ENCODE measurements at places on chromosomes 1 and 21.

- no peak for DNase-seq
These were observed 231.0 kb upstream of the B3GALT2 start for GRCh38 chr1:193417403-193417802.

DNA sequence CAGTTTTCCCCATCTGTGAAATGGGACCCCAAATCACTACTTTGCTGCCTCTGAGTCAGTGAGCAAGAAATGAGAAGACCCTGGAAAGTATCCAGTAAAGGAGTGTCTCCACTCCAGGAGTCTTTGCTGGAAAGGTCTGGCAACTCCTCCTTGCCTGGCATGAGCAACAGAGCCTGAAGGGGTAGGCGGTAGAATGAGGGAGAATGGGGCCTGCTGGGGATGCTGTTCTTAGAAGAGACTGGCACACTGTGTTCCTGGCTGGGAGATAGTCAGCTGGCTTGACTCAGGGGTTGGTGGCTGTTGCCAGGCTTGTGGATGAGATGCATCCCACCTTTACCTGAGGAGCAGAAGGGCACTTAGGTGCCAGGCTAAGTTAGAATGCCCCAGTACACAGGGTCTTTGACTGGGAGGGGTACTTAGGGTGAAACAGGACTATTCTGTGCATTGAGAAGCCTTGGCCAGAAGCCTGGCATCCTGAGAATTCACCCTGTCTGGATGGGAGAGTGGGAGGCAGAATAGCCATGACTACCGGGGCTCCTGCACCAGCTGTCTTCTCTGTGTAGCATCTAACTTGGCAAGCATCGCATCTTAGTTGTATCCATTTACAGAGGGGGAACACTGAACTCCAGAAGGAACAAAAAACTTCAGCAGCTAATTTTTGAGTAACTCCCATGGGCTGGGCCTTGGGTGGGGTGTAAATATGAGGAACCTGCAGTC lies 2.5 kb downstream of the MFSD2A start:
- no peak for DNase-seq

DNA sequence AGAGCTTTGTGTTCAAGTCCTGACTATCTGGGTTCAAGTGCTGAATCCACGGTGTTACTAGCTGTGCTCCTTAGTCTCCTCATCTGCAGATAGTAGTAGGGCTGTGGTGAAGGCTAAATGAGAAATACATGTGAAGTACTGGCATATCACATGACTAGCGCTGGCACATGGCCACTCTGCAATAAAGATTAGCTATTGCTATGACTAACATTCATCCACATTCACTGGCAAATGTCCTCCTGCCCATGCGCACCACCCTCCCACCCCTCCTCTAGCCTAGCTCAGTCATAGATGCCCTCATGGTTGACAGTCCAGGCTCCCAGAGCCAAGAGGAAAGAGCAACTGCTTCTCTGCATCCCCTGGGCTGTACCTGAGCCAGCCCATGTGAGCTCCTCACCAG lies 8.5 kb upstream of the COL8A2 start:
- DNase-seq, result no peak

- no peak for DNase-seq
These were observed 569.8 kb downstream of the LMO4 start for GRCh38 chr1:87898431-87898830.

DNA sequence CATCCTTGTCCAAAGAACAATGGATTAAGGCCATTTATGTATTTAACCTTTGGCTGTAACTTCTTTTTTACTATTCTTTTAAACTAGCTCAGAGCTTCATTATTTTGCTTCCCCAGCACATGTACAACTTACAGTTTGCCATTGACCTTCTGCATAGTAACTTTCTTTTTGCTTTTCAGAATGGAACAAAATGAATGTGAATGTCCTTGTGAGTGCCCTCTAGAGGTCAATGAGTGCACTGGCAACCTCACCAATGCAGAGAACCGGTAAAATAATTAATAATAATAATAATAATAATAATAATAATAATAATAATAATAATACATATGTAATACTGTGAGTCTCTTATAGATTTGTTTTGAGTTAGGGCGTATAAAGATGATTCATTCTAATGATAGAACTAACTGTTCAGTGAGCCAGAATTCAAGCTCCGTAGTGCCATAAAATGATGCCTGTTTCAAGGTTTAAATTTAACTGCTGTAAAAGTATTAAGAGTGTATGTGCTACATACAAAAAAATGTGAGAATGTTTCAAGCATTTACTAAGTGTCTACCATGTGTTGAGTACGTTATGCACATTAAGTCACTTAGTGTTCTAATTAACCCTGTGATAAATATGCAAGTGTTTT lies 69.0 kb upstream of the RAVER2 start:
- no peak for DNase-seq

DNA sequence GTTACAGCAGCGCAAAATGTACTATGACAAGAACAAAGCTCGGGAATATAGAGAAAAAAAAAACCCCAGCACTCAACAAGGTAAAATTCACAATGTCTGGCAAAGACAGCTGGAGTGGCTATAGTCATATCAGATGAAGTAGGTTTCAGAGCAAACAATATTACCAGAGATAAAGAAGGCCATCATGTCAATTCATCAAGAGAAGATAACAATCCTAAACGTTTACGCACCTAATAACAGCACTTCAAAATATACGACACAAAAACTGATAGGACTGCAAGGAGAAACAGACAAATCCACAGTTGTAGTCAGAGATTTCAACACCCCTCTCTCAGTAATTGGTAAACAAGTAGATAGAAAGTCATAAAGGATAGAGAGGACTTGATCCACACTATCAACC lies 455.2 kb downstream of the PTPRU start:
- no peak for DNase-seq
